ENCODE measurements at places on chromosomes 6 and 20.

DNA sequence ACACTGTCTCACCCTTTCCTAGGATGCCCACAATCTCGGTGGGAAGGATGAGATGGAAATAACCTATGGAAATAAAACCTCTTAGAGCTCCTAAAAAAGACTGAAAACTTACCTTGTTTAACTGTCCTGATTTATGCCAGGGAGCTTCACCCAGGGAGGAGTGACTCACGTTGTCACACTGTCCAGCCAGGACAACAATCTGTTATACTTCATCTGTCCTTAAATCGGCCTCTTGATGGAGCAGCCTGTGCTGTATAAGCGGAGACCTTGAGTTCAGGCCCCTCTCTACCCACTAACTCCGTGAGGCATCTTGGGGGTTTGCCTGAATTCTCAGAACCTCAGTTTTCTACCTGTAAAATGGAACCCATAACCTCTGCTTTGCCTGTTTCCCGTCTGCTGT, 9.2 kb upstream of the KIAA1755 start:
- DNase-seq, result no peak

GRCh38 chr6:139109558-139109957, 25.3 kb upstream of the HECA start:
- DNase-seq, result no peak

DNA sequence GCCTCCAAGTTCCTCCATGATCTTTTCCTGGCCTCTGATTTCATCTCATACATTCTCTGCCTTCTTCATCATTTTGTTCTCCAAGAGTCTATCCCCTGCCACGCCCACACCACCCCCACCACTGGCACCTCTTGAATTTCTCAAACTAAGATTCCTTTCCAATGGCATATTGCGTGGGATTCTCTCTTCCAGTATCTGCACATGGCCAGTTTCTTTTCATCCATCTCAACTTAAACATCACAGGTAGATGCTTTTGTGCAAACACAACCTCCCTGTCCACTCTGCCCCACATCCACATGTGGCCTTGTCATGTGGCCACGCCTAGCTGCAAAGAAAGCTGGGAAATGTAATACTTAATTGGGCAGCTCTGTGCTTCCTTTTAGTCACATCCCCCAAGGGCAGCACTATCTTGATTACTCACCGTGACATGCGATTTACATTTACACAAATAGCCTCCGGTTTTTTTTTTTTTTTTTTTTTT, 33.4 kb upstream of the ZMYND8 start:
- DNase-seq, result no peak

DNA sequence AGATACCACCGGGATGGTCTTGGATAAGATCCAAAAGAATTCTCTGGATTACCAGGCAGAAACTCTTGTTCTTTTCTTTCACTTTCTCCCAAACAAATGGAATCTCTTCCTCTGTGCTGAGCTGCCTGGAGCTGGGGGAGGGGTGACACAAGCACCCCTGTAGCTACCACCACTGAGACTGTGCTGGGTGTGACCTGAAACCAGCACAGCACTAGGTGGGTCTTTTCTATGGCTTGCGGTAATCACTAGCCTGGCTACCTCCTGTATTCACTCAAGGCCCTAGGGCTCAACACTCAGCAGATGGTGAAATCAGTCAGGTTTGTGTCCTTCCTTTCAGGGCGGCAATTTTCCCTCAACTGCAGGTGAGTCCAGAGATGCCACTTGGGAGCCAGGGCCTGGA, 122.4 kb upstream of the CENPW start:
- no peak for DNase-seq

GRCh38 chr6:168039849-168040248, 39.2 kb downstream of the FRMD1 start:
- DNase-seq, result no peak

DNA sequence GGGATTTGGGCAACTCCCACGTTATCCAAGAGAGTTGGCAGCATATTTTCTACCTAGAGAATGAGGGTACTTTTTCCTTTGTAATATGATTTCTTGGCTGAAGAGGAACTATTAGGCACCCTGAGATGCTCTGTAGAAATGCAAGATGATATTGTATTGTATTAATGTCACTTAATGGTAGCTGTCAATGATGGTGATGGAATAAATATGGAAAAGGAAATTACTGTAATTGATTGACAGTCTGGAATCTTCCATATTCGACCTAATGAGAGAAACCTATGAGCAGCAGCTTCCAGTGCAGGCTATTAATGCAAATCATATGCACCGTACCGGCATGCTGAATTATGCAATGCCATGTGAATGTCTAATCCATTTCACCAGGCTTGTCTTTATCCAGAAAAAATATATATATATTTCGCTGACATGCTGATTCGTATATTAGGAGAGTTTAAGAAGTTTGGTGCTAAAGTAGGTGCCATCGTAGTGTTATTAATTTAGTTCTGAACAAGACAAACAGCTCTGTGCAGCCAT, 494.2 kb upstream of the JARID2 start:
- DNase-seq, result no peak

- DNase-seq, result no peak
Observed at GRCh38 chr20:2829376-2829775, 11.1 kb downstream of the PCED1A start.

- DNase-seq, result no peak
Observed at GRCh38 chr6:90263633-90264032, 33.0 kb downstream of the BACH2 start.

- no peak for DNase-seq
Observed at GRCh38 chr6:37188962-37189510, 19.1 kb downstream of the PIM1 start.

GRCh38 chr6:53664623-53665022, 933 bp downstream of the KLHL31 start:
- no peak for DNase-seq

DNA sequence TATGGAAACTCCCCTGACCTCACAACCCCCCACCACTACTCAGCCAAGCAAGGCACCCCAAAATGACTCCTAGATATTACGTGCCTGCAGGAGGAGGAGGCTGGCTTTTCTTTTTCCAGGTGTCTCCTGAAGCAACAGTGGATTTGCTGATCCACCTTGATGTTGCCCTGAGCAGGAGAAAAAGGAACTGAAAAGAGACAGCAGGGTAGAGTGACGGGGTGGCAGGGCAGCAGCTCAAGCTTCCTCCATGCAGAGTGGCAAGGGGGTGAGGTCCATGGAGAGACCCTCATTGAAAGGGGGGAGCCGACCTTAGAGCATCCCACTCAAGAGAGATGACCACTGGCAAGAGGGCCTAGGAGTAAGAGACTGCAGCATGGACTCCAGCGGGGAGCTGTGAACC, 112.0 kb upstream of the SIRPA start:
- no peak for DNase-seq

GRCh38 chr6:62367601-62368000, 81.6 kb upstream of the KHDRBS2 start:
- no peak for DNase-seq

All from activated CD8-positive, alpha-beta memory T cell treated with anti-CD3 and anti-CD28 coated beads for 4 hours (primary cell).